Type B pancreatic cell (in vitro differentiated cells): ENCODE measurements at places on chromosomes 2 and 18. TPM values are rescaled to one million over a fixed set of nuclear protein-coding genes. Genes with fewer than 3 reads are reported as not detected.

The NT5DC4 gene
- total RNA-seq, result not detected in 2 replicates

The CNDP1 gene
- 0.48 and 0.67 TPM in 2 replicates for total RNA-seq

The CAPN13 gene
- 3.3 and 4.9 TPM in 2 replicates for total RNA-seq

The ARHGAP15 gene
- not detected in 2 replicates for total RNA-seq

The GPR75 gene
- 2.3 and 4.1 TPM in 2 replicates for total RNA-seq

The IL1A gene
- total RNA-seq, result 0.60 and 1.6 TPM in 2 replicates
